ENCODE measurements at places on chromosomes 12 and 14.

DNA sequence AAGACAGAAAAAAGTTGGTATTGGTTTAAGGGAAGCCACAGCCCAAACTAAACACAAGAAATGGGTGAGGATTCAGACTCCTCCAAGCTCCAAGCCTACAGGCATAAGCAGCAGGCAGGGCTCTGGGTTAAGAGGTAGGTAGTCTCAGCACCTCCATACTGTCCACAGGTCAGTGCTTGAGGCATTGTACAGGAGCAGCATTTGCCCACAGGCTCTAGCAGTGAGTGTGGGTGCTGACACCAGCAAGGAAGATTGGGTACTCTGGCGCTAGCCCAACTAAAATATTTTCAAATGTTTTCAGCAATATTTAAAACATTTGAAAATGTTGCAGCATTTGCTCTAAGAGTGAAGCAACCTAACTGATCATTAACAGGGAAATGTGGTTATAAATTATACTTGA lies 33.1 kb downstream of the FERMT2 start:
- no peak for DNase-seq

DNA sequence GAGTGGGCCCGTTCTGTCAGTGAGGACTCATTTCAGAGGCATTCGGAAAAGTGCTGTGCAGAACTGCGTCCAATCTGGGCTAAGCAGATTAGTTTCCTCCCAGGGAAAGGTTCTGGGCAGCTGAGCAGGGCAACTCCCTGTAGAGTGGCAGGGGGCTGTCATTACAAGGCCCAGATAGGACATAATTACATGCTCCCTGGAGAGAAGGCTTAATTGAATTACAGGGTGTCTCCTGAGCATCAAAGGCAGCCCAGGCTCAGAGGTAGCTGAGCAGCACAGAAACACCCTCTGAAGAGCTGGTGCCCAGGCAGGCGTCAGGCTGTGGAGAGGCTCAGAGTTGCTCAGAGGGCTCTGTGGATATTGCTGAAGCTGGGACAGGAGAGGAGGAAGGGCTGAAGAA lies 36.0 kb downstream of the SLC8A3 start:
- DNase-seq = no peak

- no peak for DNase-seq
These were observed 370.3 kb downstream of the SLC6A15 start for GRCh38 chr12:84542289-84542688.

DNA sequence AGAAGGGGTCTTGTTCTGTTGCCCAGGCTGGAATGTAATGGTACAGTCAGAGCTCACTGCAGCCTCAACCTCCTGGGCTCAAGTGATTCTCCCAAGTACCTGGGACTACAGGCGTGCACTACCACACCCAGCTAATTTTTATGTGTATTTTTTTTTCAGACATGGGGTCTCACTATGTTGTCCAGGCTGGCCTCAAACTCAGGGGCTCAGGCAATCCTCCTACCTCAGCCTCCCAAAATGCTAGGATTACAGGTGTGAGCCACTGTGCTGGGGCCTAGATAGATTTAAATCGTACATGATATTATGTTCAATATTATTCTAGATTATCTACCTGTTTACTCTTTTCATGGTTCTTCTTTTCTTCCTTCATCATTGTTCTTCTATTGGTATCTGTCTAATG lies 61.5 kb downstream of the IFT81 start:
- no peak for DNase-seq

GRCh38 chr12:2190085-2190484 lies 137.3 kb downstream of the CACNA1C start:
- no peak for DNase-seq

DNA sequence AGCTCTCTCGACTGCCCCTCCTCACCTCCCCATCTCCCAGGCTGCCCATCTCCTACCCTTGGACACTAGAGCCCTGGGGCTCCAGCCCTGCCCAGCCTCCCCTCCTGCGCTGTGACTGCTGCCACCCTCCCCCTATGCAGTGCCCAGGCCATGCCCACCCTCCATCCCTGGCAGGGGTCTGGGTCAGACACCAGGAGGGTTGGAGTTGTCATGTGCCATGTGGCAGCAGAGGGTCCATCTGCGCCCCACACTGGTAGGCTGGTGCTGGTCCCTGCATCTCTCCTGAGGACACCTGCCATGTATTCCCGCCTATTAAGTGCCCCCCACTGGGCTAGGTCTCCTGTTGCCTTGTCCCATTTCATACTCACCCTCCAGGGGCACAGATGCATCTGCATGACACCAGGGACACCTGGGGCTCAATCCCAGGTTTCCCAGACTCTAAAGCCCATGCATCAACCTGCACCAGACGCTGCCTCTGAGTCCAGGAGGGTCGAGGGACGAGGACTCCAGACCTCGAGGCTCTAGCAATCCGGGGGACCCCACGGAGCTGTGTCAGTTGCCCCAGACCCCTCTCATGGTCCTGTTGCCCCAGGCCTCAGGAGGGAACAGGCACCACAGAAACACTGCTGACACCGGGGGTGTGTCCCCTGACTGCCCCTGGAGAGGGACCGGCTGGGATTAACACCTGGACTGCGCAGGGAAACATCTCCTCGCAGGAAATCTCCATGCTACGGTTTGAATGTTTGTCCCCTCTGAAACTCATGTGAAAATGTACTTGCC lies 23.4 kb upstream of the SFSWAP start:
- DNase-seq = no peak

DNA sequence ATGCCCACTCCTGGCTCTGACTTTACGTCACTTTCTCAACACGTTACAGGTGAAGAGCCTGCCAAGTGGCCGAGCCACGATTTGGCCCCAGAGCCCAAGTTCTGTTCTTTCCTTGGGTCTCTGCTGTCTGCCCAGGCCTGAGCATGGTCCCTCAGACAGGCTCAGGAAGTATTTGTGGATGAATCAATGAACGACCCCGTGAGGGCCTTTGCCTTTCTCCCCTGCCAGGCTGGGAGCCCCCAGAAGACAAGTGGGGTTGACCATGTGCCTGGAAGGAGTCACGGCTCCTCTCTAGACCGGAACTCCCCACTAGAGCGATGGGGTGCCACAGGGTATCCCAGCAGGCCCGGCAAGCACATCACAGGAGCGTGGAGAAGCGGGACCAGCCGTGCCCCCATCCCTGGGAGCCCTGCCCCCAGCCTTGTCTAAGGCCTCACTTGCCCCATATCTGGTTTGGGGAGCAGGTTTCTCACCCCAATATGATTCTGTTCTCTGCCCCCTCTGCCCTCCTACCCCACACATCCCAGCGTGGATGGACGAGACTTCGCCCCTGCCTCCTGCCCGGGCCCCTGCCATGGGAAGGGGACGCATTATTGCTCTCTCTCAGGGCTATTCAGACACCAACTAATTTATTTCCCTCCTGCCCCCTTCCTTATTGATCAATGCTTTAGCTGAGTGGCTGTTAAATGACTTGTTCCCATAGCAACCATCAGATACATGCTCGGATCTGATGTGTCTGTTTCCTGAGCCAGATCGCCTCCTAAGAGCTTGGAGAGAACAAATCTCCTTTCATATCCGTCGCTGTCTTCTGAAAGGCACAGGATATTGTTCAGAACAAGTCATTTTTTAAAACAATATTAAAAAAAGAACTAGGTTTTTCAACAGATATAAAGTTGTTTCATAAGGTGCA lies 69.0 kb downstream of the DIO3 start:
- DNase-seq = peak; percentile 4

DNA sequence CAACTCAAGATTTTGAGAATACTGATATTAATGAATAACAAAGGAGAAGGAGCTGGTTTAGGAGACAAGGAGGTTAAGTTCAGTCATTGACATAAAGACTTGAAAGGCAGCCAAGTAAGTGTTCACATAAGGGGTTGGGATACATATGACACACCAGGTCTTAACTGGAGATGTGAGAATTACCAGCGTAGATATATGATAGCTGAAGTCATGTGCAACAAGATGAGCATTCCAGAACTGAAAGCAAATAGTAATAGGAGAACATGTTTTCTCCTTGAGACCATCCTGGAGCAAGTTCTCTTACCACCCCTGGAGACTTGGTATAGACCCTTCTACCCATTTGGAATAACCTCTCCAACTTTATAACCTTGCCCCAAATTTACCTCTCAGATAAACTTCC lies 43.3 kb upstream of the NPFF start:
- no peak for DNase-seq
